ENCODE measurements at places on chromosomes 12 and 14. TPM values are rescaled to one million over a fixed set of nuclear protein-coding genes. Genes with fewer than 3 reads are reported as not detected.

DNA sequence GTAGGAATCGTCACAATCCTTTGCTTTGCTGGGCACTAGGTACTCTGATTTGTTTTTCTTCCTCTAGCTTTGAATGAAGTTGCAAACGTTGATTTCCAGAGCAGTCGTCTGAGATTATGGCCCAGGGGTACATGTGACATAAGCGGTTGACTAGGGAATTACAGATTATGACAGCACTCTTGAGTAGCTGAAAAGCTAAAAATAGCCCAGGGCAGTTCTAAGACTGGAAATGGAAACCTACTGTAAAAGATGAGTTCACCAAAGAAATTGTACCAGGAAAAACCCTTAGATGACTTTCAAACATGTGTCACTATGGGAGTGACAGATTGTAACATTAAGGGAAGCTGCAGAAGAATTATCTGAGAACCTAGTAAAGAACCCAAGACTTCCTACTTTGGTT, 108.5 kb downstream of the ANO6 start:
- peaks cover 20% of the 10 kb centered on the region for H3K4me1 ChIP-seq
- H3K27ac ChIP-seq: no peak overlapping the region
- no peak for DNase-seq
- no peak overlapping the region for H3K4me3 ChIP-seq

- H3K27me3 ChIP-seq: peaks cover 19% of the 10 kb centered on the region
- H3K4me3 ChIP-seq: no peak overlapping the region
- no peaks in the 10 kb centered on the region for H3K4me1 ChIP-seq
- H3K27ac ChIP-seq: no peak overlapping the region
- no peaks in the 10 kb centered on the region for H3K36me3 ChIP-seq
These were observed 68.2 kb upstream of the BDKRB2 start for GRCh38 chr14:96136371-96137005.

GRCh38 chr14:61753631-61754030, 8.6 kb upstream of the SNAPC1 start:
- no peak for DNase-seq
- no peaks in the 10 kb centered on the region for H3K36me3 ChIP-seq
- H3K4me1 ChIP-seq: peaks cover 54% of the 10 kb centered on the region
- no peaks in the 10 kb centered on the region for H3K27me3 ChIP-seq
- peak overlapping the region; percentile 10 for H3K27ac ChIP-seq

GRCh38 chr12:42482041-42482747, 107.4 kb downstream of the PRICKLE1 start:
- no peak for DNase-seq
- peak overlapping the region; percentile 80 for H3K4me3 ChIP-seq
- no peaks in the 10 kb centered on the region for H3K36me3 ChIP-seq
- H3K27ac ChIP-seq: no peak overlapping the region

- peaks cover 4% of the 10 kb centered on the region for H3K36me3 ChIP-seq
- H3K27ac ChIP-seq: no peak overlapping the region
- DNase-seq: no peak
- H3K4me1 ChIP-seq: peaks cover 11% of the 10 kb centered on the region
These were observed 35.4 kb upstream of the DIO3 start for GRCh38 chr14:101525640-101526527.

GRCh38 chr14:23024612-23025075, 10.1 kb downstream of the PSMB5 start:
- H3K27me3 ChIP-seq: no peaks in the 10 kb centered on the region
- DNase-seq: no peak
- peak overlapping the region; percentile 78 for H3K27ac ChIP-seq
- H3K4me1 ChIP-seq: peaks cover 19% of the 10 kb centered on the region
- H3K4me3 ChIP-seq: no peak overlapping the region

DNA sequence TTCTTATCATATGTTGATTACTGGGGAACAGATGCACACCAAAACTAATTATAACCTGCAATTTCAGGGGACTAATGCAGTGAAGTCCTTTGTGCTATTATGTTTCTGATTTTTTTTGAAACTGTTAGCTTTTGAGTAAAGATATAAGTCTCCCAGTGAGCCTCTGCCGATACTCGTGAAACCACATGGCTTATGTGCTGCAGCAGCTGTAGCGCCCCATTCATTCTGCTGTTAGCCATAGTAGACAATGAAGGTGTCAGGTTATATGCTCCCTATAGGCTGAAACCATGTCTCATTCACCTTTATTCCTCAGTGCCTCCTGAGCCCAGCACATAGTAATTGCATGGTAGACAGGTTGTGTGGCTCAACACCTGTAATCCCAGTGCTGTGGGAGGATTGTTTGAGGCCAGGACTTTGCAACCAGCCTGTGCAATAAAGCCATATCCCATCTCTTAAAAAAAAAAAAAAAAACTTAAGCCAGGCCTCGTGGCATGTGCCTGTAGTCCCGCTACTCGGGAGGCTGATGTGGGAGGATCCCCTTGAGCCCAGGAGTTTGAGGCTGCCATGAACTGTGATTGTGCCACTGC, 25.0 kb downstream of the GOLGA5 start:
- no peak overlapping the region for H3K4me3 ChIP-seq
- H3K36me3 ChIP-seq: peaks cover 37% of the 10 kb centered on the region
- no peaks in the 10 kb centered on the region for H3K4me1 ChIP-seq
- DNase-seq: no peak

- H3K27me3 ChIP-seq: peaks cover 60% of the 10 kb centered on the region
- peak within 1 kb of the TSS; percentile 88 for H3K4me3 ChIP-seq
These were observed at the start of gene PRKD1 for GRCh38 chr14:29927376-29928116. Gene PRKD1, minus strand, starts transcription at chr14:29927847.

- H3K27me3 ChIP-seq: no peaks in the 10 kb centered on the region
- H3K4me3 ChIP-seq: no peak overlapping the region
- no peak for DNase-seq
- no peak overlapping the region for H3K27ac ChIP-seq
These were observed 1111.1 kb downstream of the BCL11B start for GRCh38 chr14:98160901-98161300.

GRCh38 chr14:63282997-63283883, 35.5 kb downstream of the GPHB5 start:
- no peaks in the 10 kb centered on the region for H3K27me3 ChIP-seq
- H3K4me1 ChIP-seq: peaks cover 3% of the 10 kb centered on the region
- no peak overlapping the region for H3K27ac ChIP-seq

DNA sequence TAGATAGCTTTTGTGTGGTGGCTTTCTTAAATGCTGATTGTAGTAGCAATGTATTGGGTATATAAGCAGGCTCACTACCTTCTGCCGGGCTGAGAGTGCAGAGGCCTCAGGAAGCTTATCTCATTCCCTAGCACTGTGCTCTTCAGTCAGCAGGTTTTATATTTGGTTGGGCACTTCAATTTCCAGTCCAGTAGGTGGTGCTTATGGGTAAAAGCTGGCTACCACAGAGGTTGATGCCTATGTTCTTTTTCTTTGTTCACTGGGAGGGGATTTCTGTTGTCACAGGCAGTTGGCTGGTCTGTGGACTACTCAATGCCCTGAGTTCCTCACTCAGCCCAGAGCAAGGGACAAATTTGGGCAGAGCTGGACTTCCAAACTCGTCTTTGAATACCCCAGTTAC, 43.0 kb upstream of the GLIPR1 start:
- DNase-seq: no peak
- H3K27ac ChIP-seq: no peak overlapping the region
- no peak overlapping the region for H3K4me3 ChIP-seq
- H3K27me3 ChIP-seq: no peaks in the 10 kb centered on the region
- H3K4me1 ChIP-seq: peaks cover 15% of the 10 kb centered on the region

DNA sequence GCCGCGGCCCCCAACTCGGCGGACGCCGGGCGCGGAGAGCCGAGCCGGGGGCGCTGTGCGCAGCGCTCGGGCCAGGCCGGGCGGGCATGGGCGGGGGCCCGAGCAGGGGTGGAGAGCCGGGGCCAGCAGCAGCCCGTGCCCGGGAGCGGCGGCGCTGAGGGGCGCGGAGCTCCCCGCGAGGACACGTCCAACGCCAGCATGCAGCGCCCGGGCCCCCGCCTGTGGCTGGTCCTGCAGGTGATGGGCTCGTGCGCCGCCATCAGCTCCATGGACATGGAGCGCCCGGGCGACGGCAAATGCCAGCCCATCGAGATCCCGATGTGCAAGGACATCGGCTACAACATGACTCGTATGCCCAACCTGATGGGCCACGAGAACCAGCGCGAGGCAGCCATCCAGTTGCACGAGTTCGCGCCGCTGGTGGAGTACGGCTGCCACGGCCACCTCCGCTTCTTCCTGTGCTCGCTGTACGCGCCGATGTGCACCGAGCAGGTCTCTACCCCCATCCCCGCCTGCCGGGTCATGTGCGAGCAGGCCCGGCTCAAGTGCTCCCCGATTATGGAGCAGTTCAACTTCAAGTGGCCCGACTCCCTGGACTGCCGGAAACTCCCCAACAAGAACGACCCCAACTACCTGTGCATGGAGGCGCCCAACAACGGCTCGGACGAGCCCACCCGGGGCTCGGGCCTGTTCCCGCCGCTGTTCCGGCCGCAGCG, 639 bp downstream of the FZD10 start:
- peak overlapping the region; percentile 73 for H3K4me3 ChIP-seq
- DNase-seq: no peak
- H3K36me3 ChIP-seq: peaks cover 20% of the 10 kb centered on the region
- peaks cover 21% of the 10 kb centered on the region for H3K4me1 ChIP-seq

DNA sequence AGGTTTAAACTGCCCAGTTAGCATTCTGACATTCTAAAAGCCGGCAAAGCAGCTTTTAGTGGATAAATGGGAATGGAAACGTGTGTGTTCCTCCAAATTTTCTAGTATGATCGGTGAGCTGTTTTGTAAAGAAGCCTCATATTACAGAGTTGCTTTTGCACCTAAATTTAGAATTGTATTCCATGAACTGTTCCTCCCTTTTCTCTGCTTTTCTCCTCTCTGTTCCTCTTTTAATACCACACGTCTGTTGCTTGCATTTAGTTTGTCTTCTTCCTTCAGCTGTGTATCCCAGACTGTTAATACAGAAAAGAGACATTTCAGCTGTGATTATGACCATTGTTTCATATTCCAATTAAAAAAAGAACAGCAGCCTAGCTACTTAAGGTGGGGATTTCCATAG, 10.7 kb downstream of the DYRK2 start:
- H3K36me3 ChIP-seq: peaks cover 32% of the 10 kb centered on the region
- H3K4me1 ChIP-seq: peaks cover 28% of the 10 kb centered on the region
- no peak overlapping the region for H3K4me3 ChIP-seq
- no peaks in the 10 kb centered on the region for H3K27me3 ChIP-seq

Gene BCL7A
- 15.8 TPM for total RNA-seq

Gene VRTN
- total RNA-seq: 128 TPM

Gene DIO2
- 0.04 TPM for total RNA-seq

Gene PDZRN4
- total RNA-seq: not detected

Gene SPTSSA
- 24.5 TPM for total RNA-seq

Gene ENDOU
- not detected for total RNA-seq

Gene EXD2
- 24.1 TPM for total RNA-seq

Gene ADAM21
- total RNA-seq: not detected

Gene TEX22
- 0.87 TPM for total RNA-seq

Gene ASB2
- 0.71 TPM for total RNA-seq
